ENCODE measurements at places on chromosomes 11 and 22. TPM values are rescaled to one million over a fixed set of nuclear protein-coding genes. Genes with fewer than 3 reads are reported as not detected.

- no peak for DNase-seq
These were observed 128.4 kb downstream of the OPCML start for GRCh38 chr11:133403900-133404299.

DNA sequence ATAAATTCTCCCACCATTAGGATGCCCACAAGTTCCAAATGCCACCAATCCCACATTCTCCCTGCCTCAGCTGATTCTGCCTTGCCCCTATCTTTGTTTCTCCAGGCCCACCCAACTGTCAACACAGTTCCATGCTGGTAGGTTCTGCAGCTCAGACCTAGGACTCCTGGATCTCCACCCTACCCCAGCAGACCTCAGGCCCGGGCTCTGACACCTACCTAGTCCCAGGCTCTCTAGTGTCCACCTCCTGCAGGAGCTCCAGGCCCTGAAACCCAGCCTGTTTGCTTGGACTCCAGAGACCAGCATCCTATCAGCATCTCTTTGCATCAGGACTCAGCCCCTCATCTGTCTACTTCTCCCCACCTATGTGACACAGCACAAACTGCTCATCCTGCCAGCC, 86.5 kb downstream of the PDE2A start:
- no peak for DNase-seq

DNA sequence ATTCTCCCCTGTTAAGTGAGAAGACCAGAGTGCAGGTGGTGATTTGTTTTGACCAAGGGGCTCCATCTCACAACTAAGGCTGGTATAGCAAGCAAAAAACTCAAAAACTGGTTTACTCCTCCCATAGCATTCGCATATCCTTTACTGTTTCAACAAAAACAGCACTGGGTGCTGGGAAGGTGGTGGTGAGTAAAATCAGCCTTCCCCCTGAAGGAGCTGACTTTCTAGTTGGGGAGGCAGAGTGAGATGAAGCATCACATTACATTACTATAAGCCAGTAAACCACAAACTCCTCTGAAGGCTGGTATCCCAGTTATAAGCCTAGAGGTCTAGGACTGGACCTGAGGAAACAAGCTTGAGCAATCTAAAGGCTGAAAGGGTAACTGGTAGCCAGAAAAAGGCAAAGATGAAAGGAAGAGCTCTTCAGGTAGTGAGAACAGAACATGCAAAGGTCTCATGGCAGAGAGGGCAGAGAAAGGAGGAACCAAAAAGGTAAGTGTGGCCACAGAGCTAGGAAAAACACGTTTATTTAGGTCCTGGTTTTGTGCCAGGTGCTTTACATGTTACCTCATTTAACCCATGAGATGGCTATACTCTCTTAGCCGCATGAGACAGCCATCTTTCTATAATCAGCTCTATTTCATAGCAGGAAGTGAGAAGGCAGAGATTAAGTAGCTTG, 22.3 kb downstream of the TMEM123 start:
- DNase-seq = no peak

DNA sequence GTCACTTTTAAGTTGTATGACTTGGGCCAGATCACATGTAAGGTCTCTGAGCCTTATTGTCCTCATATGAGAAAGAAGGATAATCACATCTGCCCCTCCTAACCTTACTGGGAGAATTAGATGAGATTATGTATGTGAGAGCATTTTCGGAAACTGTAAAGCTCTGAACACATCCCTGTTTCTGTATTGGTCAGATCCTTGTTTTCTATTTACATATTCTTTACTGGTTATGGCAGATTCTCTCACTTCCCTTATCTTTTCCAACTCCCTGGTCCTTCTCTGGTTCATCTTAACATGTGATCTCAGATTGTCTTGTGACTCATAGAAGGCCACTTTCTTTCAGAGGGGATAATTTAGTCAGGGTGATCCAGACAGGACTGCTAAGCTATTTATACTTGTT, 41.8 kb downstream of the CCDC81 start:
- no peak for DNase-seq

DNA sequence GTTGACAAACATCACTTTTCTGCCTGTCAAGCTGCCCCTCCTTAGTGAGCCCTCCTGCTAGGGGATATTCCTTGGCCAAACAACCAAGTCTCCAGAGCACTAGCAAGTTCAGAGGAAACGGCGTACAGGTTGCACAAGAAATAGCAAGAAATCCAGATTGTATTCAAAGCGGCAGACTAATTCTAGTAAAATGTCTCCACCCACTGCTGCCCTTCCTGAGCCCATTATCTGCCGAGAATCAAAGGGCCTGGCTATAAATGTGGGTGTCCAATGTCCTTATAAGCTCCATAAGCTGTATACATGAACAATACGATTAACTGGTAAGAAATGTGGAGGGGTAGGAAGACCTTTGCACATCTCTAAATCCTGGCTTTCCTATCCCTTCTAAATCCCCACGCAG, 44.0 kb upstream of the AKIP1 start:
- DNase-seq = no peak

- DNase-seq = no peak
These were observed 1.7 kb downstream of the SHISA8 start for GRCh38 chr22:41913040-41913719.

DNA sequence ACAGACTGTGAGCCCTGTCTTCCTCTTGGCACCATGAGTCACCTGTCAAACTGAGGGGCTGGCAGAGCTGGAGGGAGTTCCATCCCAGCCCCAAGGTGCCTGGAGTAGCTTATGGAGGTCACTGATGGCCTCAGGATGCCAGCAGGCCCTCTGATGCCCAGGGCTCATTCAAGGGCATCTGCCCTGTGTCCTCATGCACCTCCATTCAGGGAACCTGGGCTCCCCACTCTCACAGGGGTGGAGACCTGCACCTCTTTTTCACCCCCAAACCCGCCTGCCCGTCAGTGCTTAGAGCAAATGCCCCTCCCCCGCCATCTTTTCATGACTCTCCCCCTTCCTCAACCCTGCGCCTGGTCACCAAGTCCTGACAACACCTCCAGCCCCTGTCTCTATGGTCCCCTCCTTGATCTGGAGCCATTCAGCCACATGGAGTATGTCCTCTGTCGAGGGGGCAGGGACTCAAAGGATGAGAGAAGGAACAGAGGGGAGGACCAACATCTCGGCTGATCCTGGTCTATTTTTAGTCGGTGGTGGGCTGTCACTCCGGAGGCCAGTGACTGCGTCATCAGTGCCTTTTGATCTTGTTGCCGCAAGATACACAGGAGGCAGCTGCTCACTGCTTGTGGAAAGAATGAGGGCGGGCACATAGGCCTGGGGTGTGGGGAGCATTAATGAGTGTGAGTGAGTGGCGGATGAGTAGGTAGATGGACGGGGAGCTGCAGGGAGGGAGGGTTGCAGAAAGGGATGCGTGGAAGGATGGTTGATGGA, 72.2 kb downstream of the CDKN1C start:
- no peak for DNase-seq

GRCh38 chr11:76190376-76190775, 15.9 kb downstream of the WNT11 start:
- DNase-seq = no peak

GRCh38 chr11:126084608-126084912, 21.9 kb upstream of the CDON start:
- DNase-seq = no peak

DNA sequence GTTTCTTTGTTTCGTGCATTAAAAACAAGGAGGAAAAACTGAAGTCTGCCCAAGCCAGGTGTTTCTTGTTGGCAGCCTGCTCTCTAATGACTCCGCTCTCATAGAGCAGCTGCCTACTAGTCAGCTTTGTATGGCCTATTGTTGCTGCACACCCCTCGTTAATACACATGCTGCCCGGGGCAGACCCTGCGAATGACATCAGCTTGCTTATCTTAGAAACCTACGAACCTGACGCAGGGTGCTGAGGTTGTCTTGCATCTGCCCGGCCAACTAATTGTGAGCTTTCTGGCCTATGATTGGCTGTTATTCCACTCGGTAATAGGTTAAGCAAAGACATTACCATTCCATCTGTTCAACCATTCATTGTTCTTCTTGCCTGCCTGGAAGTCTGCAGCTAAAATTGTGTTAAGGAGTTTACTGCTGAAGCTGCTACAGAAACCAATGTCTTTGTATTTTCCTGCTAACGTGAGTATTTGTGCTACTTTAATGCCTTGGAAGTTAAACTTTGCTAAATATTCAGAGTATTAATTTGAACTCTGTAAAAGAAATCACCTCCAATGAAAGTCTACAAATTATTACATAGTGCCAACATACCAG, 37.5 kb downstream of the ZC3H12C start:
- no peak for DNase-seq

DNA sequence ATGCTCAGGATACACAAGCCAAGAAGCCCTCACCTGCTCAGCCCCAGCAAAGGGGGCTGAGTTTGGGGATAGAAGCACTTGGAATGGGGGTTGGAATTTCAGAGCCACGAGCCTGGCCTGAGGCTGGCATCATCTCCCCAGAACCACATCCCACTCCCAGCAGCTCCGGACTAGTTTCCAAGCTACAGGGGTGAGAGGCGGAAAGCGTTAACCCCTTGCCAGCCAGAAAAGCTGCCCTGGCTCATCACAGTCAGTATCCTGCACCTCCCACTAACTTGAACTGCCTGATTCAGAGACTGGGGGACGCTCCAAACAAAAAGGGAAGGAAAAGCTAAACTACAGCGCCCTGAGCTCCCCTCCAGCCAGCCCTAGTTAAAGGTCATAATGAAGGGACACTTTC, 19.0 kb upstream of the CHST1 start:
- no peak for DNase-seq

DNA sequence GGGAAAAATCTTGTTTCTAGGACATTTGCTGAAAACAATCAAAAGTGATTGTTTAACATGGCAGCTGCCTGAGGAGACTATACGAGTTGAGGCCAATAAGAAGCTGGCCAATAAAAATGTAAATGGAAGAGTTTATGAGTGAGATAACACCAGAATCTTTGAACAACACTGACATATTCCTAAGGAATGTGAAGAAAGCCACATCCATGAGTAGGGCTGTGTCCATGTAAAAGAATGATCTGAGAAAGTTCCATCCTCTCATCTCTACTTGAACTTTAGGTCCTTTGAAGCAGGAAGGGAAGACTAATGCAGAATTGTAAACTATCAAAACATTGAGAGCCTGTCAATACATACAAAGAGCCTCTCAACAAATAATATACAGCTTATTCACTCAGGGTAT, 6.9 kb upstream of the CHORDC1 start:
- no peak for DNase-seq

DNA sequence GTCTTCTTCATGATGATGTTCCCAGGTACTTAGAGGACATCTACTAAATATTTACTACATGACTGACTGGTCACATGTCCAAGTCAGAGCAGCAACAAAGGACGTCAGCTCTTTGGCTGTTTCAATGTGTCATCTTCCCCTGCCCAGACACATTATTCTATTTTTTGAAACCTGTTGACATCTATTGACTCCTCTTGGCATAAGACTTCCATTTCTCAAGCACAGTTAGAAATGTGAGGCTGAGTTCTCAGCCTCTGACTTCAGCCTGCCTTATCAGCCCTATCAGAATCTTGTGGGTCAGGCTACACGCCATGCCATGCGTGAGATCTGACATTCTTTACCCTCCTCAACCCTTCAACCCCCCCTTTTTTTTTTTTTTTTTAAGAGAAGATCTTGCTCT, 63.8 kb downstream of the SC5D start:
- no peak for DNase-seq

KCNK4 gene
- not detected for total RNA-seq

LRRN4CL gene
- total RNA-seq = 0.21 TPM

NADSYN1 gene
- 43.1 TPM for total RNA-seq

NCAM1 gene
- 0.34 TPM for total RNA-seq

PPP1CA gene
- 262 TPM for total RNA-seq

KDELR3 gene
- 0.35 TPM for total RNA-seq

B4GAT1 gene
- total RNA-seq = 8.0 TPM

ABCG4 gene
- 0.38 TPM for total RNA-seq

OR8G5 gene
- total RNA-seq = not detected

KRTAP5-2 gene
- not detected for total RNA-seq

HTR3B gene
- total RNA-seq = not detected

TMPRSS4 gene
- not detected for total RNA-seq

All from activated T-cell treated with anti-CD3 and anti-CD28 coated beads, Interleukin-2, amount 50 U/mL, for 4 hours (primary cell).